ENCODE measurements at places on chromosomes 7 and 10.

DNA sequence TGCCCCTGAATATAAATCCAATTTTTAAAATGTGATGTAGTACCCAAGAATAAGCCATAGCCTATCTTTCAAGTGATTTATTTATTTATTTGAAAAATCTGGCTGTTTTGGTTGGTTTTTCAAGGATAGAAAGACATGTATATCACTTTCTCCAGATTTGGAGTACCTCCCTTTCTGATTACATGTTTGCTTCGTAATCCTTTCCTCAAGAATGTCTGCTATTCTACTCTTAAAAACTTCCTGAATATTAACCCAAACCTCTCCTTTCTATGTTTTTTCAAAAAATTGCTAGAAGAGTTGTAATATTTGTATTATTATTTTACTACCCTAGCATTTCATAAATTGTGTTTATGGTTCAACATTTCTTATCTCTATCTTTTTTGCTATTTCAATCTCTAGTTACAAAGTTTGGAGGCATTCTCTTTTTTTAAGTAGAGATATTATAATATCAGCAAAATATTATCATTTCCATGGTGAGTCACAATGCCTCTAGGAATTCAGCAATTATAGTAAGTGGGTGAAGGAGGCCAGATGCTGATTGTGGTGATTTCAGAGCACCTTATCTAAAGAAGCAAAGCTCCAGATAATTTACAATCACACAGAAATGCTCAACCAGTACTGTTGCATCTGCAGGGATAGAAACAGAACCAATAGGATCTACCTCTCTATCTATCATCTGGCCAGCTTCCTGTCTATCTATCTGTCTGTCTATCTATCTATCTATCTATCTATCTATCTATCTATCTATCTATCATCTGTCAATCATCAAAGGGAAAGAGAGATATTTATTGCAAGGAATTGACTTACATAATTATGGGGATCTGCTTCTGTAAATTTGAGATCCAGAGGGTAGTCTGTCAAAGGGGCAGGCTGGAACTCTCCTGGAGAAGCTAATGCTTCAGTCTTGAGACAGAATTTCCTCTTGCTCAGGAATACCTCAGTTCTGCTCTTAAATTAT lies 412.5 kb upstream of the SEMA3C start:
- DNase-seq = no peak

- DNase-seq = no peak
These were observed 47.3 kb downstream of the ARHGAP22 start for GRCh38 chr10:48557511-48558123.

DNA sequence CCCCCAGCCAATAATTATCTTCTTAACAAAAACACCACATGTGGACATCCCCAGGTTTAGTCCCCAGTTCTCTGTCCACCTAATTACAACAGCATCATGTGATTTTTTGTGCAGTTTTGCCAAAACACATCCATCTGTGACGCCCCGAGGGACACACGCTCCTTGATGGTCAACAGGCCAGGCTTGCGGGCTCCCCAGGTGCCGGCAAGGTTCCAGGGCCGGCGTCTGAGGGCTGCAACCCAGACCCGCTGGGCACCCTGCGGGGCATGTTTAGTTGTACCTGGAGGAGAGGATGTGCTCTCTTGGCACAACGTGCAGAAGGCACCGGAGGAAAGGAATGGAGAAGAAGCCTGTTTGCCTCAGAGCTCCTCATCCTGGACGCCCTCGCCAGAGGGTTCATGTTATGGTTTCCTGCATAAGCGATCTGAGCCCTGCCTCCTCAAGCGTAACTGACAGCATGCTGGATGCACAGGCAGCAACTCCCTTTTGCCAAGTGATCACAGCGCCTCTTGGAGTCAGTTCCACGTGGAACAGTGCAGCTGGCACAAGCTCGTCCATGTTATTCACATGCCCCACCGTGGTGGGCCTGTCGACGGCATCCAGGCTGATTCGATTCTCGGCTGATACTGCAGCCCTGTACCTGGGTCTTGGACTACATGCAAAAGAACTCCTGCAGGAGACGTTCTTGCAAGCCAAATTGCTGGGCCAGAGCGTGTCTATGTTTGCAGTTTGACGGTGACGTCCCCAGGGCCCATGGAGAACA lies 41.6 kb downstream of the JAKMIP3 start:
- no peak for DNase-seq

DNA sequence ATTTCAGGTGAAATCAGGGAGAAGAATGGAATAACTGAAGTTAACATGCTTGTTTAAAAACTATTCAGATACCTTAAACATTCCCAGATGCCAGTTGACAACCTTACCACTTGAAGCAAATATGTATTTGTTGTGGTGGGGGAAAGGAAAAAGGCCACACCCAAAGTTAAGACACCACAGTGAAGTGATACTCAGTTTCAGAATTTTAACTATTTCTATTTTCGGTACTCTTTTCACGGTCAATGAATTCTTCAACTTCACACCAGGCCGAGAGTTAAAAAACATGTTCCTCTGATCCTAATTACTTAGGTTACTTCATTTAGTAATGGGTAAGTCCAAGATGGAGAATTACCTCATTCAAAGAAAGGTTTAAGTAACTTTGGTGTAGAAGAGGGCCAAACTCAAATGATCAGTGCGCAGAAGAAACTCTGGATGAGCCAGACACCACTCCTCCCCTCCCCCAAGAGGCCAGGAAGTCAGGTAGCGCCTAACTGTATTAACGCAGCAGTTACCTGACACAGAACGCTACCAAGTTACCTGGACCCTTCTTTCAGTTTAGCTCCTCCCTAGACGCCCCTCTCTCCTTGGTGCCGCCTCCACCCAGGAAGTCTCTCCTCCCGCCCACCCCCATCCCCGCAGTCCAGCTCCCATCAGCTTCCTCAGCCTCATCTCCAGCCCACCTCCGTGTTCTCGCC lies 700 bp downstream of the MTPN start:
- DNase-seq = no peak

GRCh38 chr10:70537398-70538194 lies 59.0 kb downstream of the PALD1 start:
- no peak for DNase-seq

GRCh38 chr10:27658788-27659187 lies 86.8 kb downstream of the MKX start:
- DNase-seq = peak; percentile 12

DNA sequence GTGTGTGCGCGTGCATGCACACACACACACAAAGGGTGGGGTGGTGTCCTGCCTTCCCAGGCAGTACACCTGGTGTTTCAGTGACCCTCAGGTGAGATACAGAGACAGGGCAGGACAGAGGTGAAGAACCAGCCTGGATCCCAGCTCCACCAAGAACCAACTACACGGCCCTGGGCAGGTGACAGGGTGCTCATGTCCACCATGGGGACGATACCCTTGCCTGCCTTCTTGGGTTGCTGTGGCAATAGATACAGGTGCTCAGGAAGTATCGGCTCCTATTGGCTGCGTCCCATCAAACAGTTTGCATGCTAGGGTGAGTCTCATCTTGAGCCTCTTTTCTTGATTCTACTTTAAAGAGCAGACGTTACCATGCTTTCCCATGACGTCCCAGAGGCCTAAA lies 33.7 kb upstream of the CXCL12 start:
- DNase-seq = no peak

DNA sequence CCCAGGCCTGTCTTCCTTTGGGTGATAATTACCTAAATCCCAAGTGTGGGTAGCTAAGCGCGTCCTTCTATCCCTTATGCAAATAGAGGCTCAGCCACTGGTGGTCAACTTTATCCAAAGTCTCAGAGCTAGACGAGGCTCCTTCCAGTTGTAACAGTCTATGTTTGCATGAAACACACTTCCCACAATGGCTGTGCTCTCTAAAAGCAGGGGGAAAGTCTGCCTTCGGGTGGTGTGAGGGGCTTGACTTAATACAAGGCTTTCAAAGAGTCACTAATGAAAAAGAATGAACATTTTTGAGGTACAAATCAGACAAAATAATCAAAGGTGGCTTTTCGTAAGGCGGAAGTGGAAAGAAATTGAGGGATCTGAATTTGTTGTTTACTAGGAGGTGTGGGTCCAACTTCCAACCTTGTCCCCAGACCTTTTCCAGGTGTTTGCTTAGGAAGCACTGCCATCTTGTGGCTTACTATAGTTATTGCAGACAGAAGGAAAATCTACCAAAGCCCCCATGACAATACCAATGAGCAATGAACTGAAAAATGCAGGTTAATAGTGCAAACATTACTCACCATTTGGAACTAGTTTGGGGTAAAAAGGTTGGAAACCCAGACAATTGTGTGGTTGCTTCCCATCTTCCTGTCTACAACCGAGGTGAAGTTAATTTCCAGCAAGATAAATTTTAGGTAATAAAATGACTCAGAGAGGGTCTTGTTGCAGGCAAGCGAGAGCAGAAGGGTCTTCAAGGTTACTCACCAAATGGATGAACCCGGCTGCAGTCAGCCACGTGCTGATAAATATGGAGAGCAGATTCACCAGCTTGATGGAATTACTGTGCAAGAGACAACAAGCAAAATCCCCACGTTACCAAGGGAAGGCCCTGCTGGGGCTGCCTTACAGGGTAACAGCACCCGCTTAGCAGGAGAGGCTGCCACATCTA lies 525.7 kb downstream of the KCNMA1 start:
- peak; percentile 17 for DNase-seq

GRCh38 chr7:71896535-71896934 lies 515.6 kb downstream of the CALN1 start:
- DNase-seq = no peak

DNA sequence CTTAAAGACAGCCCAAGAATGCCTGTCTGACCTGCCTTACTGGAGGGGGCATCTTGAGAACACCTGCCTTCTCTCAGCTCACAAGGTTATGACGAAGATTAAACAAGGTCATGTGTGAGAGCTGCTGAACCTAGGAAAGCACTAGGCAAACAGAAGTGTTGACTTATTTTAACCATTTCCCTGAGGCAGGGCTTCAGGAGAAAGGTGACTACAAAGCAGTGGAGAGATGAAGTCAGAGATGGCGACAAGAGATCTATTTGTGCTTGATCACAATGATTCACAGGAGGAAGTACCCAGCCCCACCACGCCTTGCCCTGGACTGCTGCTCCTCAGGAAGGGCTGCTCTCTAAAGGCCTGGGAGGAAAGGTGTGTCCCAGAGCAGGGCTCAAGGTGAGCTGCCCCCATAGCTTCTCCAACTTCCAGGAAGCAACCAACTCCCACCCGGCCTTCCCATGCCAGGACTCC lies 27.8 kb downstream of the STN1 start:
- no peak for DNase-seq

DNA sequence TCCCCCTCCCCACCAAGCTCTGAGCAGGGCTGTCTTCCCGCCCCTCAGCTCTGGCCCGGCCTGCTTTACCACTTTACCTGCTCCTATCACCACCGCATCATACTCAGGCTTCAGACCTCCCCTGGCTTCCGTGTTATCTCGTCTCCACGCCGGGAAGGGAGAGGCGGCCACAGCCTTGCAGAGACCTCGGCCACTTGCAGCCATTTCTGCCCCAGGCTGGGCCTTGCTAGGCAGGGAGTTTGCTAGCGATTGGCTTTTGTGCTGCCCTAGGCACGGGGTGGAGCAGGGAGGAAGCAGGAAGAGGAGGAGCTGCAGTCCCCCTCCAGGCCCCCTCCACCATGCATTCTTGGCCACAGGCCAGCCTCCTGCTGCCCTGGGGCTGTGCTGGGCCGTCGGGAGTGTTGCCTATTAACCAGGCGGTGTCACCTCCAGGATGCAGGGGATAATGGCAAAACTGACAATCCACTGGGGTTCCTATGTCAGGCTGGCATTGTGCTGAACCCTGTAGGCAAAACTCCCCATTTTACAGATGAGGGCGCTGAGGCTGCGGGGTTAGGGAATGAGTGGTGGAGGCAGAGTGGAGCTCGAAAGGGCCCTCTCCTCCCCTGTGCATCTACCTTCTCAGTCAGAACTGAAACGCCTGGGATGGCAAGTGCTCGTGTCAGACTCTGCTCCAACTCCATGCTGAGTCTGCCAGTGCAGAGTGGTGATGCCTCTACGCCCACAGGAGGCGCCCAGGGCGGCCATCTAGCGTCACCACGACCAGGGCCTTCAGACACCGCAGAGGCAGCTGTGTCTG lies at the start of gene PYROXD2:
Gene PYROXD2 (minus strand): TSS at position 251 of the 799 bp plus-strand sequence. CDS start 47 bp downstream, at position 204.
- peak; percentile 64 for DNase-seq

GRCh38 chr7:28570113-28570969 lies 158.0 kb downstream of the CREB5 start:
- DNase-seq = no peak

DNA sequence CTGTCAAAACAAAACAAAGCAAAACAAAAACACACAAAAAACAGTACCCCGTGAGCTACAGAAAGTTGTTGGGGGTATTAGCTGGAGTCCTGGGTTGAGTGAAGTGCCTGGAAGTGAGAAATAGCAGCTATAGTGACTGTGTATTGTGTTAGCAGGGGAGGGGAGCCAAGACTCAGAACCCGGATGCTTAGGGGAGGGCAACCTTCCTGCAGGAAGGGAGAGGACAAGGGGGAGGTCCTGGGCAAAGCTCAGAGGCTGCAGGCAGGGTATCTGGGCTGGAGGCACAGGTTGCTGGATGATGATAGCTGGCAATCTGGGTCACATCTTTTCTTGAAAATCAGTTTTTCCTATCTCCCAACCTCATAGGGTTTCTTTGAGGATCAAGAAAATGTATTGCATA lies 75.8 kb upstream of the PARD3 start:
- DNase-seq = no peak

GRCh38 chr10:130341356-130341755 lies 205.2 kb downstream of the GLRX3 start:
- DNase-seq = no peak

- no peak for DNase-seq
These were observed 362.3 kb upstream of the MTPN start for GRCh38 chr7:136339464-136339863.

DNA sequence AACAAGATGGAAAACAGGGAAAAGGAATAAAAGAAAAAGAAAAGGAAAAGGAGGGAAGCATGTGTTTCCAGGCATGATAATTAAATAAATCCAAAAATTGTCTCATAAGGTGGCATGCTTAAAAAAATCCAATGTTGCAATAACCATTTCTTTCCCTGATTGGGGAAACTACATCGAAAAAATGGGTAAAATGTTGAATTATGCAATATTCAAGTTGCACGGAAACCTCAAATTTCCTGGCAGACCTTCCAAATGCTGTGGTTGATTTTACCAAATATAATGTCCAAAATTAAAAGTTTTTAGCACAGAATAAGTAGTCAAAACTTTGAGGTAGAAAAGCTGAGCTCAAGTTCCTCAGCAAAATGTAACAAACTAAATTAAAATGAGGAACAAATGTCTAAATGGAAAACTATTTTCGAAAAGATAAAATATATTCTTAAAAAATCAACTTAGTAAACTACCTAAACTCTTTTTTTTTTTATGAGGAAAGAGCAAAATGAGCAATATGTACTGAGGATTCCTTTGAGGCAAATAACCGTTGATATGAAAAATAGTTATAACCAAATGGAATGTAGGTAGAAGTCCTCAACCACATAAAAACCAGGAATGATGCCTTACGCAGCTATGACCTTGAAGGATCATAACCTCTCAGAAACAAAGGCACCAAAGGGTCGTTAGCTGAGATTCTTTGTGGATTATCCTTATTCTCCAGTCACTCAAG lies 52.6 kb downstream of the MACC1 start:
- DNase-seq = no peak

- DNase-seq = peak; percentile 0
These were observed 132.9 kb upstream of the WNT16 start for GRCh38 chr7:121195874-121196273.

GRCh38 chr7:114650491-114650890 lies 235.9 kb downstream of the FOXP2 start:
- DNase-seq = no peak

- DNase-seq = no peak
These were observed 754.6 kb downstream of the AUTS2 start for GRCh38 chr7:70352906-70353305.

- DNase-seq = no peak
These were observed 40.0 kb downstream of the MKI67 start for GRCh38 chr10:128086003-128086863.

All from amniotic stem cell (primary cell).